ENCODE measurements at places on chromosomes 16 and 17. TPM values are rescaled to one million over a fixed set of nuclear protein-coding genes. Genes with fewer than 3 reads are reported as not detected.

Gene TEKT5
- polyA plus RNA-seq: 0.16 TPM

Gene HS3ST3B1
- 27.3 TPM for polyA plus RNA-seq

Gene VTN
- polyA plus RNA-seq: 13.1 TPM

Gene ABCC3
- 10.2 TPM for polyA plus RNA-seq

Gene TSPAN10
- 2.3 TPM for polyA plus RNA-seq

Gene GP1BA
- polyA plus RNA-seq: 0.83 TPM

Gene RNU2-1
- polyA plus RNA-seq: not detected

Gene KRT32
- polyA plus RNA-seq: not detected

Gene EXOC3L1
- 3.5 TPM for polyA plus RNA-seq

DNA sequence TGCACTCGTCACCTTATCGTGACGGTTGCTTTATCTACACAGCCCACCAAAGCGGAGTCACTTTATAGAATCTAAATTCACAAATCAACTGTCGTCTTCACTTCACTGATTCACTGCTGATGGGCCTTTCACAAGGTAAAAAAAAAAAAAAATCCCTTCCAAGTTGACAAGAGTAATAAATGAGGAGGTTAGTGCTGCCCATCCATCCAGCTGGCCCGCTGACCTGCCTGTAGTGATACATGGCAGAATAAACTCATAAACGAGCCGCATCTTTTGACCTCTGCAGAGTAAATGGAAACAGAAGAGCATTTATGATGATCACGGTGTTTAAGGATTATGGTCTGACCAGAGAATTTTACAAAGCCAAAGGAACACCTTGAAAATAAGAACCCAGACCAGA is 227.3 kb upstream of the IRX5 start:
- DNase-seq: no peak

GRCh38 chr16:11188801-11189740 is 66.9 kb downstream of the SOCS1 start:
- no peak for DNase-seq

- DNase-seq: no peak
These were observed 36.9 kb downstream of the SOCS3 start for GRCh38 chr17:78322858-78323455.

DNA sequence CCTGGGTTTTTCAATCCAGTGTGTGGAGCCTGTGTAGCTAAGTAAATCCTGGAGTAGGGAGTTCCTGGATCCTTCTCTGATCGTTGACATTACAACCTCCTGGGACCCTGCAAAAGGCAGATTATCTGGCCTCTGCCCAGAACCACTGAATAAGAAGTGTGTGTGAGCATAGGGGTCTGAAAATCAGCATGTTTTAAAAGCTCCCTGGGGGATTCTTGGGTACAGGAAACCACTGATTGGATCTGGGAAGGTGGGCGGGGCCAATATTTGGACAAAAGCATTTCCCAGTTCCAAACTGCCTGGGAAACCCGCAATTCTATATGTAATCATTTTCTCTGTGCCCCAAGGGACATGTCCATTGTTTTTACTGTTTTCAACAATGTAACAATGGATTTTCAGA is 27.2 kb upstream of the BEAN1 start:
- no peak for DNase-seq

GRCh38 chr16:88384222-88385111 is 1.7 kb downstream of the ZNF469 start:
- no peak for DNase-seq

DNA sequence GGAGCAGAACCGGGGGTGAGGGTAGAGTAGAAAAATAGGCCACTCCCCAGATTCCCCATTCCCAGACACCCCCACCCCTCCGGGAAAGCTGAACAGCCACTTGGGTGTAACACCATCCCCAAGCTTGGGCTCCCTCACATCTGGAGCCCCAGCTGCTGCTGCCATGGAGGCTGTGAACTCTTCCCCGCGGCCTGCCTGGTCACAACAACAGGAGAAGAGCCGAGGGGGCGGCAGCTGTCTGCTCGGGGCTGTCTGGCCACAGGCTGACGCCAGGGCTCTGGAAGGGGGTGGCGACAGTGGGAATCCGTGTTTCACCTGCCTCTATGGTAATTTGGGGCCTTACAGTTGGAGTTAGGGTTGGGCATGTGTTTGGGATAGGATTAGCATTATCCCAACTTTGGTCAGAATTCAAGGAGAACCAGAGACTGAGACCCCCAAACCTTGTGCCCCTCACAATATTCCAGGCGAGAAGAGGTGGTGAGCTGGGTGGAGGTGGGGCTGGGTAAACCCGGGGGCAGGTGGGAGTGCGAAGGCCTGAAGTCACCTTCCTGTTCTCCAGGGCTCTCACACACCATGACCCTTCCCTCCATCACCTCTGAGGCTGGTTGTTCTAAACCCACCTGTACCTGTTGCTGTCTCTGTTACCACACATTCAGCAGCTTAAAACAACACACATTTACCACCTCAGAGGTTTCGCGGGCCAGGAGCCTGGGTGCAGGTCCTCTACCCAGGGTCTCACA is 29.7 kb upstream of the NXPH3 start:
- DNase-seq: no peak

GRCh38 chr16:55039511-55039910 is 108.8 kb downstream of the IRX5 start:
- no peak for DNase-seq

- no peak for DNase-seq
These were observed 66.1 kb downstream of the ABCC6 start for GRCh38 chr16:16157166-16157565.

GRCh38 chr17:14135906-14136590 is 66.7 kb downstream of the COX10 start:
- no peak for DNase-seq

DNA sequence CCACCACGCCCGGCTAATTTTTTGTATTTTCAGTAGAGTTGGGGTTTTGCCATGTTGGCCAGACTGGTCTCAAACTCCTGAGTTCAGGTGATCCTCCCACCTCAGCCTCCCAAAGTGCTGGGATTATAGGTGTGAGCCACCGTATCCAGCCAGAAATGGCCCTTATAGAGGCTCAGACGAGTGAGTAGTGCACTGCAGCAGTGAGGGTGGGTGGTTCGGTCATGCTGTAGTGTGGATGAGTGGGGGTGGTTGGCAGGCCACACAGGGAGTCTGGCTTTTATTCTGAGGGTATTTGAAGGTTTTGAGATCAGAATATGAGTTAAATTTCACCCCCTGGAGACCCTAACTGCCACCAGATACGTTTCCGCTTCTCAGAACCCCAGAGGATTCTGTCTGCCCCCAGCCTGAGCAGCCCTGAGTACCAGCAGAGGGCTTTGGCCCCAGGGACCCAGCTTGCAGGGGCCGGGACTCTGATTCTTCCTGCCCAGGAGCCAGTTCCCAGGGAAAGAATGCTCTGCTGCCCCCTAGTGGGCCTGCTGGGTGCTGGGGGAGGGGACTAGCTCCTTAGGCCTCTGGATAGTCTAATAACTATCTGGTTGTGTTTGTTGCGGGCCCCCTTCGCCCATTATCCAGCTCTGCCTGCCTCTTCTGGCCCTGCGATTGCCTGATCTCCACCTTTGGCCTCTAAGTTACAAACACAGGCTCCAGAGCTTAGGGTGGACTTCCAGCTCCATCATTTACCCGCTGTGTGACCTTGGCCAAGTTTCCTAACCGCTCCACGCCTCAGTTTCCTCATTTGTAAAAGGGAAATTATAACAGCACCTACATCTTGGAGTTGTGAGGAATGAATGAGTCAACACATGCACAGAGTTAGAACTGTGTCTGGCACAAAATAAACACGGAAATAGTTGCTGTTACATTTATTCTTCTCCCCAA is 2.0 kb downstream of the ZNF771 start:
- no peak for DNase-seq

DNA sequence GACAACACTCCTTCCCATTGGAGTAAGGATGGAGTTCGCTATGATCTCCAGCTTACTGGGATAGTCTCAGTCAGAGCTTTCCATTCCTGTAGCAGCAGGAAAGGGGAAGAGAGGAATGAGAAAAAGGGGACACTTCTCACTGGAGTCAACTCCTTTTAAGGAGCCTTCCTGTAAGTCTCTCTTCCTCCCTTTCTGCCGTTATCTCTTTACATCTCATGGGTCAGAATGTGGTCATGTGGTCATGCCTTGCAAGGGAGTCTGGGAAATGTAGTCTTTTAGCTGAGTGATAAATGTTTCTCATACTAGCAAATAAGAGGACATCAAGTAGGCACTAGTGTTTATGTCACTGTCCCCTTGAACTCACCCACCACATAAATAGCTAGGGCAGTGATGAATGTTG is 227.3 kb downstream of the HAPSTR1 start:
- no peak for DNase-seq

GRCh38 chr16:81349608-81350305 is 35.0 kb downstream of the GAN start:
- no peak for DNase-seq

- no peak for DNase-seq
These were observed 3.3 kb downstream of the ARL4D start for GRCh38 chr17:43402078-43402477.

- no peak for DNase-seq
These were observed 3.1 kb upstream of the TEX19 start for GRCh38 chr17:82355770-82356427.
